ENCODE measurements at places on chromosomes 1 and 21.

- DNase-seq, result no peak
These were observed 41.5 kb upstream of the TSPAN2 start for GRCh38 chr1:115130786-115131185.

DNA sequence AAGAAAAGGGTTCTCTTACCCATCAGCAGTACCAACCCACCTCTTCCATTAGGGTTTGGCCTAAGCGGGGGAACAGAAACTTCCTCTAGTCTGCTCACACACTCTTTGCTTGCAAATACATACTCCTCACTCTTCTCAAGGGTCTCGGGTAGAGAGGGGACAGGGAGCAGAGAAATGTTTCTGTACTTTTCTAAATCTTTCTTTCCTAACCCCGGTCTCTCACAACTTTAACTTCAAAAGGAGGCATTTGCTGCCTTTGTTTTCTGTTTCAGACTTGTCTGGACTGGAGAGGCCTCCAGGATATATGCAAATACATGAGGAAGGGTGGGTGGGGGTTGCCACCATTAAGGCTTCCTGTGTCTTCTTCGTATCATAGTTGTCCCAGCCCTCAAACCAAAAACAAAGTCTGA lies 10.5 kb upstream of the LAX1 start:
- DNase-seq, result no peak

DNA sequence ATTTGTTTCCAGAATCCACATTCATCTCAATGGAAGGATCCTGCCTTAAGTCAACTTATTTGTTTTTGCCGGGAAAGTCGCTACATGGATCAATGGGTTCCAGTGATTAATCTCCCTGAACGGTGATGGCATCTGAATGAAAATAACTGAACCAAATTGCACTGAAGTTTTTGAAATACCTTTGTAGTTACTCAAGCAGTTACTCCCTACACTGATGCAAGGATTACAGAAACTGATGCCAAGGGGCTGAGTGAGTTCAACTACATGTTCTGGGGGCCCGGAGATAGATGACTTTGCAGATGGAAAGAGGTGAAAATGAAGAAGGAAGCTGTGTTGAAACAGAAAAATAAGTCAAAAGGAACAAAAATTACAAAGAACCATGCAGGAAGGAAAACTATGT lies 2.6 kb downstream of the GADD45A start:
- DNase-seq, result no peak

- DNase-seq, result no peak
These were observed 74.0 kb upstream of the DEPDC1 start for GRCh38 chr1:68570871-68571270.

DNA sequence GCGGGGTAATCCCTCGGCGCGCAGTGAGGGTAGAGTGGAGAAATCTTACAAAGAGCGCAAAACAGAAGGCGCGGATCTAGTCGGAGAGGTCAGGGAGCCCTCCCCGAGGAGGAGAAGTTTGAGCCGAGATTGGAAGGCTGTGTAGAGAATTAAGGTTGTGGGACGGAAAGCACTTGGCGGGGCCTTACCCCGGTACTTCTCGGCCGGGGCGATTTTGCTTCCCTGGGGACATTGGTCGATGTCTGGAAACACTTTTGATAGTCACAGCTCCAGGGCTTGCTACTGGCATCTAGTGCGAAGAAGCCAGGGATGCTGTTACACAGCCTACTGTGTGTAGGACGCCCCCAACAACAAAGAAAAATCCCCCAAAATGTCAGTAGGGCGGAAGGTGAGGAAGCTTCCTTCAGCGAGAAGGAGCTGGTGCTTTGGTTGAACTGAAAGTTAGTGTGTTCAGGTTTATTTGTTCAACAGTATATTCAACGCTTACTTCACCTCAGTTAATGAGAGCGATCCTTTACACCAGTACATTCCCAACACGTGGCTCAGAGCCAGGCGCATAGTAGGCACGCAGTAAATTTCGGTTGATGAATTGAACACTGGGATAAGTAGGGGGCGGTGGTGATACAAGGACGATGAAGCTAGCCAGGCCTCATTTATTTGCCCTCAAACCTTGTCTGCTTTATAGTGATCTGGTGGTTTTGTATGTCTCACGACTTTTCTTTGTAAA lies 807 bp downstream of the CEP85 start:
- no peak for DNase-seq

GRCh38 chr1:18645747-18646090 lies 15.1 kb downstream of the PAX7 start:
- no peak for DNase-seq

DNA sequence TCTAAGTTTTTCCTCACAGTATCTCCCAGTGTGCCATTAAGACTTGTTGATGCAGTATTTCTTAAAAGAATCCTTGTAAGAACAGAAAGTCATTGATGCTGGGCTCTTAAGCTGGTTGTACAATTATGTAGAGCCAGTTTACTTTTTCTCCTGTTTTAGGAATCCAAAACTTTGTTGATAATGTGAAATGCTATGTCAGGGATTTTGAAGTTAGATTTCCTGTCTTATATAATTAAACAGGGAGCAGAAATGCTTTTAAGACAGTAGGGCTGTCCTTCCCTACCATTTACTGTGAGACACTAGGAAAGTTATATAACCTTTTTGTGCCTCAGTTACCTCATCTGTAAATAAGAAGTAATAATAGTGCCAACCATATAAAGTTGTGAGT lies 26.0 kb downstream of the CCDC18 start:
- DNase-seq, result no peak

DNA sequence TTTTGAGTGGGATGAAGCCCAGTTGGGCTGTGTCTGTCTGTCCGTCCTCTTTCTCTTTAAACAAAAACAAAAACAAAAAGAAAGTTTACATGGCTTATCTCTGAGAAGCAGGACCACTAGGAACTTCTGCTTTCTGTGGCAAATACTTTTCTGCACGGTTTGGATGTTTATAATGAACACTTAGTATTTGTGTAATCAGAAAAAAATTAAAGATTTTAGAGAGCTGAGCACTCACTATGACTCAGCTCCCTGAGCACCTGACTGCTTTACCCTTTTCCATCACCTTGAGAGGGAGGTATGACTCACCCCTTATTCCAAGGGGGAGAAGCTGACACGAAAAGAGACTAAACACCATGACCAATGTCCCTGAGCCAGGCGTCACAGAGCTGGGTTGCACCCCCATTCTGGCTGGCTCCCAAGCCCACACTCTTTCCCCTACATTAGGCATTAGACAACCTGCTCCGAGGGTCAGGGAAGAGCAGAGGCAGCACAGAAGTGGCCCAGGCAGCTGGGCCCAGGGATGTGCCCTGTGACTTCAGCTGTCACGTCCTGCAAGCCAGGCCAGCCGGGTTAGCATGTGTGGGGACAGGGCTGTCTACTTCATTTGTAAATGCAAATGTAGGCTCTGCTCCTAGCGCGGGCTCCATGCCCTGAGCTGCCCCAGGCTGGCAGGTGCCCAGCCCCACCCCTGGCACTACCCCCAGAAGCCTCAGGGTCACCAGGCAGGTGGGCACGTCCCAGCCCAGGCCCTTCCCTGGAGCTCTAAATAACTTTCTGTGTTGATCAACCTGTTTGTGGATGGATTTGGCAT lies 30.4 kb downstream of the RAP1GAP start:
- no peak for DNase-seq

DNA sequence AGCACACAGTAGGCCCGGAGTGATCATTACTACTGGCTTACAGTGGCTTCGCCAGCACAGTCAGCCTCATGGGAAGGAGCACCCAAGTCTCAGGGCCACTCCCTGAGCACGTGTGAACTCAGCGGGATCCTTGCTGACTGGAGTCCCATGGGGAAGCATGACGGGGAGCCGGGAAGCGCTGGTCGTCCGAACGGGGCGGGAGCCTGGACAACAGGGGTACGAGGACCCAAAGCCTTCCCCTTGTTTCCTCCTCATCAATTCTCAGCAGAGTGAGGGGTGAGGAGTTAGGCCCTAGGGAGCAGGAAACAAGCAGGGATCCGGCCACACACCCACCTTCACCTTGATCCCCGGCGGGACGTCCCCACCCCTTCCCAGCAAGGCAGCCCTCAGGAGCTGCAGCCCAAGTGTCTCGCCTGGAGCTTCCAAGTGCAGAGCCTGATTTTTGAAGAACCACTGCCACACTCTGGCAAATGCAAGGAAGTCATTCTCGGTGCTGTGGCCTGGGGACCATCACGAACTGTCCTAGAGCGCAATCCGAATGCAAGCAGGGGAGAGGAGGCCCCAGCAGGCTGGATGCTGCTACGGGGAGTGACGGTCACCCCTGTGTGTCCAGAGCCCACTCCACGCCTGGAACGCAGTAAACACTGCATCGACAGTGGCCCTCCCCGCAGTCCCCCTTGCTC lies 35.5 kb downstream of the TOMM20 start:
- DNase-seq, result no peak

DNA sequence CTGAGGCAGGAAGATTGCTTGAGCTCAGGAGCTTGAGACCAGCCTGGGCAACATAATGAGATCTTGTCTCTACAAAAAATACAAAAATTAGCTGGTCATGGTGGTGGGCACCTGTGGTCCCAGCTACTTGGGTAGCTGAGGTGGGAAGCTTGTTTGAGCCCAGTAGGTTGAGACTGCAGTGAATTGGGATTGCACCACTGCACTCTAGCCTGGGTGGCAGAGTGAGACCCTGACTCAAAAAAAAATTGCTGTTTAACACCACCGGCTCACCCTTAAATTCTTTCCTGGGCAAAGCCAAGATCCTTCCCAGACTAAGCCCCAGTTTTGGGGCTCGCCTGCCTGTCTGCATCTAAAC lies 6.6 kb upstream of the NSUN4 start:
- no peak for DNase-seq

- no peak for DNase-seq
These were observed 219.5 kb downstream of the TPR start for GRCh38 chr1:186155594-186155993.

DNA sequence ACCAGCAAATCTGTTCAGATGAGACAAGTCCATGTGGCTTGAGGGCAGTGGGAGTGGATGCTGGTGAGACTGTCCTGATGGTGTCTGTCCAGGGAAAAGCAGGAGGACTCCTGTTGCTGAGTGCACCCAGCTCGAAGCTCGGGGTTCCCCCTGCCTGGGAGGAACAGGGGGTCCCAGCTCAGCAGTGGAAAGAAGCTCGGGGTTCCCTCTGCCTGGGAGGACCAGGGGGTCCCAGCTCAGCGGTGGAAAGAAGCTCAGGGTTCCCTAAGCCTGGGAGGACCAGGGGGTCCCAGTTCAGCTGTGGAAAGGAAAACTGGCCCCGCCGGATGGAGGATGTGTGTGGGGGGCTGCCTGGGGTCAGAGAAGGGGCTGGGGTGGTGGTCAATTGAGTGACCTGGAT lies 39.1 kb downstream of the CRYAA start:
- no peak for DNase-seq

- DNase-seq, result no peak
These were observed 4.9 kb upstream of the S100A3 start for GRCh38 chr1:153553830-153554541.

GRCh38 chr1:3943806-3944577 lies 43.9 kb upstream of the C1orf174 start:
- DNase-seq, result no peak

DNA sequence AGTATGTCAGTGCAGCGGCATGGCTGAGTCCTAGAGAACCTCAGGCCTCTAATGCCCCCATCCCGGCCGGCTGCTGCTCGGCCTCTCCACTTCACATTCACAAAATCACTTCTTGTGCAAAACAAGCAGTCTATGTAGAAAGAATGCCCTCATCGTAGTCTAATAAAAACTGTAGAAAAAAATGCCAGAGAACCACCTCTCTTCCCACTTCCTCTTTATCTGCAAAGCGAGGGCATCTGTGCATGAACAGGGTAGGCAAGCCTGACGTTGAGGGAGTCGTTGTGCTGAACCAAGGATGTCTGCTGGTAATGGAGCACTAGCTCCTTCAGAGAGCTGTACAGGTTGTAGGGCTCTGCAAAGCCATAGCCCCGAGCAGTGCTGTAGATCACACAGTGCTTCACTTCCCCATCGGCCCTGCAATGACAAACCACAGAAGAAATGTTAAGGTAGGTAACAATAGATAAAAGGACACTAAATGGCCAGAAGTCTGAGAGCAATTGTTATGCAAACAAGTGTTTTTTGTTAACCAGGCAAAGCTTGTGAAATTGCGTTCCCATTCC lies 88.9 kb downstream of the PIK3R3 start:
- no peak for DNase-seq

DNA sequence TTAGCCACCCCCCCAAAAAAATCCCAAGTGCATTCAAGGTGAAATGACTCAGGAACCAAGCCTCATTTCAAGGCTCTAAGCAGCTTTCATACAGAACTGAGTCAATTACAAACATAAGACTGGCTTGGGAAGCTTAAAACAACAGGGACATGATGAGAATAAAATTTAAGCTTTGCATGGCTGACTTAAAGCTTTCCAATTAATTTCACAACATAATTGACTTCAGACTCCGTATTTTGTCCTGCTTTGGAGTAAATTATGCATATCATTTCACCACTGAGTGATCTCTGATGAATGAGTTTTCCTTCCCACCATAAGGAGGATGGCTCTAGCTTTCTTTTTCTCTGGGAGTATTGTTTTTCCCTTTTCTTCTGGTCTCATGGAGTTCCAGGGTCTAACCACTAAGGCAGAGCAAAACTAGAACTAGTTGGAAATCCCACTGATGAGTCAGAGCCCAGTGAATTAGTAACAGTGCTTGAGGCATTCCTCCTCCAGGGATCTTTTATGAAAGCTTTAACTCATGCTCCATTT lies 72.8 kb downstream of the XCL2 start:
- no peak for DNase-seq

- no peak for DNase-seq
These were observed 217.7 kb downstream of the CRB1 start for GRCh38 chr1:197485790-197486189.

DNA sequence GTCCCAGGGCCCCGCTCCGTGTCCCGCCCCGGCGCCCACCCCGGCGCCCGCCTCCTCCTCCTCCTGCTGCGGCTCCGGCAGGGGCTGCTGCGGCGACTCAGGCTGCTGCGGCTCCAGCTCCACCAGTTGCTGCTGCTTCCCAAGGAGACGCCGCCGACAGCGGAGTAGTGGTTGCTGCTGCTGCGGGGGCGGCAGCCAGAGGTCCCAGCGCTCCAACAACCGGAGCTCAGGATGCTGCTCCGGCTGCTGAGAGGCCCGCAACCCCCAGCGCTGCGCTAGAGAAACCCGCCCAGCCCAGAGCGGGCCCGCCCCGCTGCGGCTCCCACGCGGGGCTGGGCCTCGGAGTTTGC lies 1.1 kb downstream of the CRCT1 start:
- no peak for DNase-seq

DNA sequence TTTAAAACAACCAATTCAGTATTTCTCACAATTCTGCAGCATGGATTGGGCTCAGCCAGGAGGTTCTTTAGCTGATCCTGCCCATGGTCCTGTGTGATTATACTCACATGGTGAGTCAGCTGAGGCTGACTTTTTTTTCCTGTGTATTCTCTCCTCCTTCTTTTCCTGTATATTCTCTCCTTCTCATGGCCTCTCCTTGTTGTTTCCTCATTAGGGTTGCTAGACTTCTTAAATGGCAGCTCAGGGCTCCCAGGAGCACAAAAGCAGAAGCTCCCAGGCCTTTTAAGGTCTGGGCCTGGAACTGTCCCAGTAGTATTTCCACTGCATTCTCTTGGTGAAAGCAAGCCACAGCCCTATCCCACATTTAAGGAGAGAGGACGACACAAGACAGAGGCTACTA lies 26.8 kb downstream of the VANGL1 start:
- no peak for DNase-seq

DNA sequence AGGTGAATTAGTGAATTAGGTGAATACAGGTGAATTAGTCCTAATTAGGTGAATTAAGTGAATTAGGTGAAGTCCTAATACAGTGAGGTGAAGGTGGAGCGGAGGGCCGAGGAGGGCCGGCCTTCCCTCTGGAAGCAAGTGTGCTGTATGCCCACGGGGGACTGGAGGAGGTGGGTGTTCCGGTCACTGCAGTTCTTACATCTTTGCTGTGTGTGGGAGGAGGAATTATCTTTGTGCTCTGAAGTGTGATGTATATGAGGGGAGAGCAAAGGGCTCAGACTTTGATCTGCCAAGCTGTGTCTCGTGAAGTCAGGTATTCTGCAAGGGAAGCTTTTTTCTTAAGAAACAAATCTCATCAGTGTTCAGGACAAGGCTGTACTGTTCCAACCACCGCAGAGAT lies 45.4 kb downstream of the AGPAT3 start:
- DNase-seq, result no peak

Measured in activated CD8-positive, alpha-beta memory T cell treated with anti-CD3 and anti-CD28 coated beads for 1 hour (primary cell).